NCI-H82 (cell line): ENCODE measurements at places on chromosomes 7 and 10.

GRCh38 chr7:27763983-27764508, 24.1 kb downstream of the TAX1BP1 start:
- DNase-seq = no peak

DNA sequence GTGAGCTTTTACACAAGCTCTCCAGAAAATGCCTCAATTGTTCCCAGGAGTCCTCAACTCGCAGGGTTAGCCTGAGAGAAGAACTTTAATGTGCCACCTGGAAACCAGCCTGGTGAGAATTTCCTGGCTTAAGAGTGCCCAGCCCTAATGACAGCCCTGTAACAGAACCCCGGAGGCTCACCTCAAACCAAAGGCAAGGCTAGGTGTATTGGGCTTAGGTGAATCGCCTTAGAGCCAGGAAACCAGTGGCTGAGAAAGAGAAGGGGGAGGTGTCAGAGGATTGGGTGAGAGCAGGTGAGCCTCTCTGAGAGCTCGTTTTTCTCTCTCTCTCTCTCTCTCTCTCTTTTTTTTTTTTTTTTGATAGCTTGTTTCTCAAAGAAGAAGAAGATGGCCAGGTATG, 7.3 kb downstream of the OCM2 start:
- no peak for DNase-seq

DNA sequence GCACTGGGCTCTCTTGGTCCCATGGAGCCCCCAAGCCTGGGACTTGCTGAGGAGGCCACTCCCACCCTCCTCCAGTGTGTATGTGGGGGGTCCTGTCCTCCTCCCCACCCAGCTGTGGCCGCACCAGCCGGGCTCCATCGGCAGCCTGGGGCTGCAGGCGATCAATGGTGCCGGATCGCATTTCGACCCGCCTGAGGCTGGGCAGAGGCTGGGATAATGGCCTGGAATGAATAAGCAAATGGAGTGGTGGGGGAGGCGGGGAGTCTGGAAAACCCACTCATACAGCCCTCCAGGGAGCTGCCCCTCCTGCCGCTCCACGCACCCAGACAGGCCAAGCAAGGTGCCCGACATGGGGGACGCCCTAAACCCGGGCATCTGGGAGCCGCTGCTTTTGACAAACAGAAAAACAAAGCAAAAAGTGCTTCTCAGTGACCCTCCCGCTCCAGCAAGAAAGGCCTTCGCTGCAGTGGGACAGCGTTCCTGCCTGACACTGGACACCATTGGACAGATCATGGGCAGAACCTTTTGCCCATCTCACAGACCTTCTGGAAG, 160.5 kb downstream of the NRF1 start:
- DNase-seq = no peak

GRCh38 chr7:122743211-122743610, 40.5 kb upstream of the RNF148 start:
- DNase-seq = peak; percentile 41

GRCh38 chr7:158586499-158587161, 993 bp downstream of the PTPRN2 start:
- DNase-seq = peak; percentile 36

- DNase-seq = no peak
These were observed 15.0 kb downstream of the ELN start for GRCh38 chr7:74042746-74043522.

DNA sequence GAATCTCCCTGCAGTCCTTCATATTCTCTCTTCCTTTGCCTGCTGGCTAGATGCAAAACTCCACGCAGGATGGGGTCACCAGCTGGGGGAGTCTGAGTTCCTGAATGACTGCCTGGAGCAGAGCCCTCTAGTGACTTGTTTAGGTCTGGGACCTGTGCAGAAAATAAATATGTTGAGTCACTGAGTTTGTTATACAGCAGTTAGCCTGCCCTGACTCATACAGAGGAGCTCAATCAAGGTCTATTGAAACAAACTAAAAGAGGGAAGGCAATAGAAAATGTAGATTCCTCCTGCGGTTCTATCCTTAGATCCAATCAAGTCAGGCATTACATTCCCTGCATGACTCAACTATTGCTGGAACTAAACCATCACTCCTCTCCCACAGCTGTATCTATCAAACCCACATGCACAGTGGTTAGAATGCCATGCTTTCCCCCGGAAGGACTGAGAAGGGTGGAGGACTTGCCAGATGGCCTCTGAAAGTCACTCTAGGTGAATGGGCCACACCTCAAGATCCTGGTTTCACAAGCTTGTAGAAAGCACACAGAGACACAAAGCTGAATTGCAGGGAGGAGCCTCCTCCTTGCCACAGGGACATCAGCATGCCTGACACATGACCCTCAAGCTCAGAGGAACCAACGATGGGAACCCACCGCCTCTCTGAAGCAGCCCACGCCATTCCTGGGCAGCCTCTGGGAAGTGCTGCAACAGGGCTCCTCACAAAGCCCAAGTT, 73.9 kb downstream of the SH3PXD2A start:
- peak; percentile 31 for DNase-seq

DNA sequence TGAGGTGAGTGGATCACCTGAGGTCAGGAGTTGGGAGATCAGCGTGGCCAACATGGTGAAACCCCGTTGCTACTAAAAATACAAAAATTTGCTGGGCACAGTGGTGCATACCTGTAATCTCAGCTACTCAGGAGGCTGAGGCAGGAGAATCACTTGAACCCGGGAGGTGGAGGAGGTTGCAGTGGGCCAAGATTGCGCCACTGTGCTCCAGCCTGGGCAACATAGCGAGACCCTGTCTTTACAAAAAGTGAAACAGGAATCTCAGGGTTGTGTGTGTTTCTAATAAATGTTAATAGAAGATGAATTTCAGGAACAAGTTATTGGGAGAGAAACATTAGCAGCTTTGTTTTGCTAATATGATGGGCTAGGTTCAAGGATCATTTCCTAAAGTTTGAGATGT, 19.9 kb downstream of the PPP2R2D start:
- no peak for DNase-seq

DNA sequence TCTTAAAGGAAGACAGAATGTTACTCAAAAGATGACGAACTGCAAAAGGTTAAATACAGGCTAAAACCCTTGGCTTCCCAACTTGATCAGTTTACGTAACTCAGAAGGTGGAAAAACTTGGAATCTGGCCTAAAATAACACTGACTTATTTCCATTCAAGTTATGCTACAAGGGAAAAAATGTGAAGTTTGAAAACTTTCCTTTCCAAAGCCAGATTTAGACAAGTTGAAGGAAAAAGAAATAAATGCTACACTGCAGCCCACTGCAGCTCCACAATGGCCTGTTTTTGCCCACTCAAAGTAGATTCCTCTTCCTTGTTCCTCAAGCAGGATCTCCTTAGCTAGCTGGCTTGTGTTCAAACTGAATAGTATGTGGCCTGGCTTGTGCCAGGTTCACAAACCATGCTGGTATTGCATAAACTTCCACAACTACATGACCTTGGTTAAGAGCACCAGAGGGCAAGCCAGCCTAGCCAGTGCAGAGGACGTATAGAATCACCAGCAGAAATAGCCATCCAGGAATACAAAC, 166.2 kb downstream of the CPEB3 start:
- DNase-seq = no peak

- DNase-seq = no peak
These were observed 358.1 kb downstream of the CRPPA start for GRCh38 chr7:16063221-16063620.

GRCh38 chr7:79452032-79452494, 1.4 kb downstream of the MAGI2 start:
- peak; percentile 90 for DNase-seq

GRCh38 chr10:78205457-78206016, 171.9 kb downstream of the RPS24 start:
- DNase-seq = no peak

DNA sequence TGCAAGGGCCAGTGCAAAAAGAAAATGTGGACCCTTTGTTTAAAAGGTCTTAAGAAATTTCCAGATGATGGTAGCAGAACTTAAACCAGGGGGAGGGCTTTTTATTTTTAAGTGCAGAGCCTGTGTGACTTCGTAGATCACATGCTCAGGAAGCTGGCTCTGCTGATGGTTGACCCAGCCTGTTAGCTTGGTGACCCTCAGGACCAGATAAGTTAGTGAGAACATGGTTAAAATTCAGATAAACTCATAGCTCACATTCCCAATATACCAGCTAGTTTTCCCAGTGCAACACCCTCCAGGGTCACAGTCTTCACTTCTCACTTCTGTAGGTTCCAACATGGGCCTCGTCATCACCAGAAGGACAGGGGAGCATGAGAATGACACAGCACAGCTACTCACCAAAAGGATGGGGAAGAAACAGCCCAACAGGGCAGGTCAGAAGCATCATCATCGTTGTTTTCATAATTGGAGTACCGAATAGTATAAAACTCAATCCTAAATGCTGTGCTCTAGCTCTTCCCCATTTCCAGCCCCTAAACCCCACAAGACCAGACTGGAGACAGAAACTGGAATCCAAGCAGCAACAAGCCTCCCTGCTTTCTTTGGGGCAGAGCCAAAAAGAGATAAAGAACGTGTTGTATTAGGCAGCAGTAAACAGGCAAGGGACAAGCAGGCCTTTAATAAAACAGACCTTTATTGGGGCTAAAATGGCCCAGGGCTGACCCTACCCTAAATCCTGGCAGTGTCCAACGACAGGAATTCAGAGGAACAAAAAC, 102.2 kb upstream of the ANKRD1 start:
- DNase-seq = no peak

DNA sequence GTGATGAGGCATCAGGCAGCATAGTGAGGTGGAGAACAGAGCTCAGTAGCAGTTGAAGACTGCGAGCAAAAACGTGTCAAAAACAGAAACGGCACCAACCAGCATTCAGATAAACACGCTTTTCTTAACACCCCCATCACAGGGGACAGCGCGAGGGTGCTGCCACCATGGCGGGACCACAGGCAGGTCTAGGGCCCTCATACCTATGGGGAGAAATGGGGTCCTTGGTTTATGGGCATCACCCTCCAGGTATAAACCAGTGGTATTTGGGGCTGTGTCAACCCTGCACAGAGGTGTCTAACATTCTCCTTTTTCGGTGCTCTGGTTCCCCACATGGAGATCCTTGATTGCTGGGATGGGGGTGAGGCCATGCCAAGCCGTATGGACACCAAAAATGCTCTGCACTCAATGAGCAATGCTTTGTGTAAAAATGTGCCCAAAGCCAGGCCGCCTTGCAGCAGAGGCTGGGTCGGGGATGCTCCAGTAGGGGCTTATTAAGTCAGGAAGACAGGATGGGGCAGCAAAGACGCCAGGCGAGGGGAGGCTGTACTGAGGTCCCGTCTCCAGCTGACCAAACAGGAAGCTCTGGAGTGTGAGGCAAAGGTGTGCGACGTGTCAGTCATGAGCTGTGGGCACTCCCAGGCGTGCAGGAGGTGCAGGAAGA, 191.5 kb downstream of the WDR37 start:
- no peak for DNase-seq

DNA sequence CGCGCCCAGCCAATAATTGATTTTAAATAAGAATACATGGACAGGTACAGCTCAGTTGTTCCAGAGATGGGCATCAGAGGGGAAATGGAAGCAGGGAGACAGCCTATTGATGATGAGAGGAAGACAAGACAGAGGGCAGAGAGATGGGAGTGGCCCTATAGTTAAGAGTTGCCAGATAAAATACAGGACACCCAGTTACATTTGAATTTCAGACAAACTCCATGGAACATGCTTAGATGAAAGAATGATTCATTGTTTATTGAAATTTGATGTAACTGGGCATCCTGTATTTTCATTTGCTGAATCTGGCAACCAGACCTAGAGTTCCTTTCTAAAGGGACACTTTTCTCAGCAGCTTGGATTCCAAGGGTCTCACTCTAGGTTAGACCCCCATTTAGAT, 341.1 kb downstream of the FRMD4A start:
- DNase-seq = no peak

DNA sequence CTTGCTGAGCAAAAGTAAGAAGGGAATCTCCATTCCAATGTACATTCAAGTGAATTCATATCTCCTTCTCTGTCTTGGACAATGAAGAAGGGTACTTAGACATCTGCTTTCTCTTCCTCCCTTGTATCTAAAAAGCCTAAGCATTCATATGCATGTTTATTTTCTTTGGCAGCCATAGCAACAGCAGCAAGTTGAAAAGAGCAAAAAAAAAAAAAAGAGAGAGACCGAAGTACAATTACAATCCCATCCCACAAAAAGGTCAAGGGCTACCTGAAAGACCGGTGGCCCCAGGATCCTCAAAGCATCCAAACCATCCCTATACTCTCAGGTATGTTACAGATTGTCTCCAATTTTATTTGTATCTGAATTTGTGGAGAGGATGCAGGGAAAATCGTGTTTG, 4.1 kb downstream of the OR2F1 start:
- no peak for DNase-seq

DNA sequence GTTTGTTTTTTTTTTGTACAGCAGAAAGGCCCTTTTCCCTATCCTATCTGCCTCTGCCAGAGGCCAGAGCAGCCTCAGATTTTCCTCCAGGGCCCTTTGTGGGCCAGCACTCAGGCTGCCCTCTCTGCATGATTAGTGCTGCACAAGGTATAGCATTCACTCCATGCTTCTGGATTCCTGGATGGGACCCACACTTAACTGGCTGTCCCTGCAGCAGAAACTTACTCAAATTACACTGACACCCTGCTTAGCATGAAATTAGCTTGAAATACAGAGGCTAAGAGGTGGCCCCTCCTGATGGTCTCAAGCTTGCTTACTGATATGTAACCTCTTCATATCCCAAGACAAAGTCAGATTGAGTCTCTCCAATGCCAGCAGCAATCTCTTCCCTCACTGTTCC, 239.3 kb downstream of the SORCS1 start:
- no peak for DNase-seq

DNA sequence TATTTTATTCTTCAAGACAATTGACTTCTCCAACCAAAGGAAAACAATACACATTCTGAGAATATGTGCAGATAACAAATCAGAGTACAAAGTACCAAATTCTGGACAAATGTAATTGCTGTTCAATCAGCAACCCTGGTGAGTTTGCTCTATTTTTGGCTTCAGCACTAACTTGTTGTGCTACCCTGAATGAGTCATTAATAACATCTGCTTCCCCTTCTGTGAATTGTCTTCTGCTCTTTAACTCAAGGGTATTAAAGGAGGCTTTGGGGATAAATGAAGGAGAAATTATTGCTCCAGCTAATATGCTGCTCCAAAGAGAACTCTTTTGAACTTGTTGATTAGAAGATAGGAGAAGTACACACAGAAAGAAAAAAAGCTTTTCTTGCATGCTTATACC, 459.3 kb downstream of the HTR7 start:
- no peak for DNase-seq

DNA sequence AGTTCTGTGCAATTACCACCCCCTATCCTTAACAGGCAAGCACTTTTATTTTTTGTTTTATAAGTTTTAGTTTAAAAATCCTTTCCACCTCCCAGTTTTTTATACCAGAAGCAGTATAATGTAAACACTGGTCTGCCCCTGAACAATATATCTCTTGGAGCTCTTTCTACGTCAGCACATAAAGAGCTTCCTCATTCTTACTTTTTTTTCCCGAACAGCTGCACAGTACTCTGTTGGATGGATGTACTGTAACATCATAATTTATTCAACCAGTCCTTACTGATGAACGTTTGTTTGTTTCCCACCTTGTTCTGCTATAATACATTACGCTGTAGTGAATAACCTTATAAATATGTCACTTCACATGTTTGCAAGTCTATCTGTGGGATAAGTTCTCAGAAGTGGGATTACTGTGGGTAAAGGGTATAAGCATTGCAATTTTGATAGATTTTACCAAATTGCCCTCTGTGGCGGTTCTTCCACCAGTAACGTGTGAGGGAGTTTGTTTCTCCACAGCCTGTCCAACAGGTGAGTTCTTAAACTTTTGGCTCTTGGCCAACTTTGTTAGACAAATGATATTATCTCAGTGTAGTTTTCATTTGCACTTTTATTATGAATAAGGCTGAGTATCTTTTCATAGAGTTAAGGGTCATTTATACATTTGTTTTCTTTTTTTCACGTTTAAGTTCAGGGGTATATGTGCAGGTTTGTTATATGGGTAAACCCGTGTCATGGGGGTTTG, 32.8 kb downstream of the ADRA2A start:
- no peak for DNase-seq

- DNase-seq = no peak
These were observed 9.3 kb downstream of the ADAP1 start for GRCh38 chr7:945147-945555.
